ENCODE measurements at places on chromosomes 2 and 18.

DNA sequence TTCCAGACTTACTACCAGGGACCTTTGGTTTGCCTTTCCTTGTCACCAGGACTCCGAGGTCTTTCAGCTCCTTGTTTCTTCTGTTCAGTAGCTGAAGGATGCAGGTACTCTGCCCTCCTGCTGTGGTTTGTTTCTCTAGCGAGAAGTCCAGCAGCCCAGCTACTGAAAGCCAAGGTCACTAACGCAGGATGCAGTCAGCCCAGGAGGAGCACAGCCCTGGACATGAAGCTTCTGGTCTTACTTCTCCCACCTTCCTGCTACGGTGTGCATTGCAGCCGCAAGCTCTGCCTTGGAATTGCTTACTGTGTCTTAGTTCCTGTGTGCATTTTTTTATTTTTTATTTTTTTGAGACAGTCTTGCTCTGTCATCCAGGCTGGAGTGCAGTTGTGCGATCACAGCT, 62.4 kb downstream of the DGKD start:
- no peak for DNase-seq

DNA sequence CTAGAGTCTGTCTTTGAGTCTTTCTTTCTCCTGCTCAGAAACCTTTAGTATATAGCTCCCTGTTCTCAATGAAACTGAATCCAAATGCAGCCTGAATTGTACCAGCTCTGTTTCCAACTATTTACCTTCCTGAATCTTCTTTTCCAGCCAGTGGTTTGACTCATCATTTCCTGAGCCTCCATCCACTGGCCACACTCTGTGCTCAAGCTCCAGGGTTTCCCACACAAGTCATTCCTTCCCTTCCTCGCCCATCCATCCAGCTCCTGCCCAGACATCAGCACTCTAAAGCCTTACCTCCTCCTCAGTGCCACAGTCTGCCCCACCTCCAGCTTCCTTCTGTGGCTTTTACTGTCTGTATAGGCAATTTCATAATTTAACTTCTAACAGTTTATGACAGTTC, 233.6 kb upstream of the RASGRP3 start:
- no peak for DNase-seq

GRCh38 chr18:79478484-79479115, 82.9 kb downstream of the NFATC1 start:
- no peak for DNase-seq

GRCh38 chr2:72033636-72034035, 114.0 kb downstream of the CYP26B1 start:
- no peak for DNase-seq

- no peak for DNase-seq
Measured at GRCh38 chr18:35572644-35573043, 8.9 kb upstream of the GALNT1 start.

DNA sequence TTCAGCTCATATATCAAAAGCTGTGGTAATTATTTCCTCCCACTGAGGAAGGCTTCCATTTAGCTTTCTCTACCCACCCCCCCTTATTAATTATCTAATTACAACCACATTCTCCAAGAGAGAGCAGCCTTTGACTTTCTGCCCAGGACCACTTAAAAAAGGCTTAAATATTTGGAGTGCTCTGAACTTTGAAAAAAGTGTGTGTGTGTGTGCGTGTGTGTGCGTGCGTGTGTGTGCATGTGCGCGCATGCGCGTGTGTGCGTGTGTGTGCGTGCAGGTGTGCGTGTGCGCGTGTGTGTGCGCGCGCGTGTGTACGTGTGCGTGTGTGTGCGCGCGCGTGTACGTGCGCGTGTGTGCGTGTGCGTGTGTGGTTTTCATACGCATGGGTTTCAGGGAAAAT, 57.8 kb downstream of the TWIST2 start:
- DNase-seq, result no peak

- no peak for DNase-seq
Measured at GRCh38 chr18:45666520-45666919, 51.2 kb downstream of the SLC14A2 start.

- DNase-seq, result no peak
Measured at GRCh38 chr2:217363470-217363869, 503.6 kb upstream of the TNP1 start.

DNA sequence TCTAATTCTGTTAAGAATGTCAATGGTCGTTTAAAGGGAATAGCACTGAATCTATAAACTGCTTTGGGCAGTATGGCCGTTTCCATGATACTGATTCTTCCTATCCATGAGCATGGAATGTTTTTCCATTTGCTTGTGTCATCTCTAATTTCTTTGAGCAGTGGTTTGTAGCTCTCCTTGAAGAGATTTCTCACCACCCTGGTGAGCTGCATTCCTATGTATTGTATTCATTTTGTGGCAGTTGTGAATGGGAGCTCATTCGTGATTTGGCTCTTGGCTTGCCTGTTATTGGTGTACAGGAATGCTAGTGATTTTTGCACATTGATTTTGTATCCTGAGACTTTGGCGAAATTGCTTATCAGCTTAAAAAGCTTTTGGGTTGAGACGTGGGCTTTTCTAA, 38.3 kb upstream of the WDR75 start:
- DNase-seq, result no peak

- DNase-seq, result no peak
Measured at GRCh38 chr2:181241366-181241765, 215.8 kb upstream of the ITGA4 start.

- DNase-seq, result no peak
Measured at GRCh38 chr2:119428488-119429224, 3.0 kb upstream of the TMEM37 start.

DNA sequence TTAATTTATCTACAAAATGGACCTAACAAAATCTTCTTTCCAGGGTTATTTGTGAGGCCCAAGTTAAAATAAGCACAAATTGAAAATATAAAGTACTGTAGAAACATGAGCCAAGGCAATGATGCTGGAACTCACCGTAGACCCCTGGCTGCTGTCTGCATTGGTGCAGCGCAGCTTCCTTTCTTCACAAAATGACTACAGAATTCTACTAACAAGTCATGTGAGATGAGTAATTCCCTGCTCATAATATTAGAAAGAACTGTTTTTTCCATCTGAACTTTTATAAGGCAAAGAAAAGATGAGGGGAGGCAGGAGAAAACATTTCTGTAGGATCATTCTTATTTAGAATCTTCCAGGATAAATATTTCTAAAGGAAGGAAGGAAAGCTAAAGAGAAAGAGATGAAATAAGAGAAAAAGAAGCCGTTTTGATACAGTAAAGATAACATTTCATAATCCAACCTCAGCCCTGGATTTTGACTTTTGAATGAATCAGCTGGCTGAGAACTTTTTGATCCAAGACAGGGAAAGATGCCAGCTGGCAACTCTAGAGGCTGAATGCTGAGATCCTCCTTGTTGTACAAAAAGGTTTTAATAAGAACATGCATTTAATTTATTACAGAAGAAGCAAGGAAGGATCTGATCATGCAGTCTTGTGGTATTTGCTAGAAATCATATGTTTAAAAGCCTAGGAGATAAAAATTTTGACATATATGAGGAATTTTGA, 183.9 kb upstream of the KLHL14 start:
- no peak for DNase-seq

DNA sequence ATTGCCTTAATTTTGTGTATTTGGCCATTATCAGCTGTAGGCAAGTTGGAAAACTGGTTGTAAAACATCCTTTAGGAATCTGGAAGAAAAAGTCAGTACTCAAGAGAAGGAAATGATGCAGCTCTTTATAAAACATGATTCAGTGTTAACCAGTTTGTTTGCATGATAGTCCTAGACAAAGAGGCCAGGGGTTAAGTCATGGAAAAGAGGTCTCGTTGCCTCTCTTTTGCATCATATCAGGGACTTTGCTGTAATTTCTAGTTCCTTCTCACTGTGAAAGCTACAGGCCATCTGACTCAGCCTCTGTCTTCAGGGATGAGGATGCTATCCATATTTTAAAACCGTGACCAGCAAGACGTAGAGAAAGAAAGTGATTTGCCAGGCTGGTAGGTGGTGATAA, 38.0 kb downstream of the NPAS2 start:
- DNase-seq, result no peak

GRCh38 chr2:69067866-69068265, 54.9 kb downstream of the ANTXR1 start:
- no peak for DNase-seq

GRCh38 chr2:181140414-181140813, 160.0 kb downstream of the UBE2E3 start:
- DNase-seq, result no peak
